Cardiac septum (tissue), 1 donor: ENCODE measurements at places on chromosomes 12 and 14. TPM values are rescaled to one million over a fixed set of nuclear protein-coding genes. Genes with fewer than 3 reads are reported as not detected.

KCNMB4 gene
- total RNA-seq, result 1.6 TPM

AKAP6 gene
- total RNA-seq, result 249 TPM

ITGB7 gene
- 1.4 TPM for total RNA-seq

SYCP3 gene
- not detected for total RNA-seq

KRT82 gene
- total RNA-seq, result not detected

CFAP54 gene
- total RNA-seq, result 0.48 TPM

MYO1A gene
- 0.11 TPM for total RNA-seq

GALNT9 gene
- total RNA-seq, result not detected

LYZ gene
- total RNA-seq, result 32.9 TPM

BMAL2 gene
- total RNA-seq, result 8.9 TPM

TMEM117 gene
- total RNA-seq, result 7.5 TPM

KRT74 gene
- not detected for total RNA-seq

PLEKHH1 gene
- total RNA-seq, result 2.6 TPM

RNF212B gene
- not detected for total RNA-seq

SERPINA10 gene
- total RNA-seq, result not detected

RPL36AL gene
- 135 TPM for total RNA-seq

PXMP2 gene
- 36.5 TPM for total RNA-seq

ATF1 gene
- 26.4 TPM for total RNA-seq

MMP17 gene
- 0.78 TPM for total RNA-seq

TMEM19 gene
- total RNA-seq, result 24.1 TPM
